Activated CD4-positive, CD25-positive, alpha-beta regulatory T cell (primary cell): ENCODE measurements at places on chromosomes 16 and 17.

DNA sequence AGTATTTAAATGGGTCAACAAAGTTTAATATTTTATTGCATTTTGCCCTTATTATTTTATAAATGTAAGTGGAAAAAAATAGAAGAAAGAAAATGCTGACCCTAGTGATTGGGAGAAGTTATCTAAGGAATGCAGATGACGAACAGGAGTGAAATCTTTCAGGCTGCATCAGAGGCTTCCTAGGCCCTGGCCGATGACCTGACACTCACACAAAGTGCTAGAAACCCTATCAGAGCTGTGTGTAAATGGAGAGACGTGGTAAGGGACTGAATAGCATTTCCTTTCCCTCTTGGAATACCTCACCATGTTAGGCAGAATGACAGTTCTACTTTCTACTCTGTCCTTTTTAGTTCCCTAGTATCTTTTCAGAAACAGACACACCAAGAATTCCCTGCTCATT is 44.9 kb upstream of the CNEP1R1 start:
- DNase-seq = no peak

DNA sequence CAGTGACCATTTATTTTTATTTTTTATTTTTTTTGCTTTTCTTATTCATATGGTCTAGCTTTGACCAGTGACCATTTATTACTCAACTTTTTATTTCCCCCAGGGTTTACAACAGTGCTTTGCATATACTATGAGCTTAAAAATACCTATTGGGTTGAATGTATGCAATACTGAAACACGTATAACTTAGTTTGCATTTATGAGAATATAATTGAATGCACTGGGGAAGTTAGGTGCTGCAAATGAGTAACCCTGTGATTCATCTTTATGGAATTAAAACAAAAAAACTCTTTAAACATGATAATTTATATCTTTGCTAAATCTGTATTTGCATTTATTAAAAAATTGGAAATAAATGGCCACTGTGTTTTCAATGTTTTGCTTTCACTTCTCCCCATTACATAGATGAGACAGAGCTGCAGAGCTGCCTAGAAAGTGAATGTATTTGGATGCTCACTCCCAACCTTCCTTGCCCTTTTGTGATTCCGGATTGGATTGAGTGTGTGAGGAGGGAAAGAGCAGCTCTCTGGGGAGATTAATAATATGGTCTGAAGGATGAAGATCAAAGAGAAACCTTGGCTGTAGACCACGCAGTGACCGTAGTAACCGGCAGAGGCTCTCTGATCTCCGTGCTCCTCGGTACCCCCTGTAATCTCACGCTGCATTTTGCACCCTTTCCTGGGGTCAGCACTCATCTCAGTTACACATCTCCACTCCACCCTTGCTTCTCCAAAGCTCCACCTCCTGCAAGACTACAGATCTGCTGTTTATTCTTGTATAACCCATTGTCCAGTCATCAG is 14.3 kb downstream of the TMEM100 start:
- DNase-seq = no peak

- DNase-seq = no peak
Measured at GRCh38 chr17:7579834-7580603, 581 bp downstream of the CD68 start.

- no peak for DNase-seq
Measured at GRCh38 chr17:33976831-33977230, 278.3 kb upstream of the CCL2 start.

DNA sequence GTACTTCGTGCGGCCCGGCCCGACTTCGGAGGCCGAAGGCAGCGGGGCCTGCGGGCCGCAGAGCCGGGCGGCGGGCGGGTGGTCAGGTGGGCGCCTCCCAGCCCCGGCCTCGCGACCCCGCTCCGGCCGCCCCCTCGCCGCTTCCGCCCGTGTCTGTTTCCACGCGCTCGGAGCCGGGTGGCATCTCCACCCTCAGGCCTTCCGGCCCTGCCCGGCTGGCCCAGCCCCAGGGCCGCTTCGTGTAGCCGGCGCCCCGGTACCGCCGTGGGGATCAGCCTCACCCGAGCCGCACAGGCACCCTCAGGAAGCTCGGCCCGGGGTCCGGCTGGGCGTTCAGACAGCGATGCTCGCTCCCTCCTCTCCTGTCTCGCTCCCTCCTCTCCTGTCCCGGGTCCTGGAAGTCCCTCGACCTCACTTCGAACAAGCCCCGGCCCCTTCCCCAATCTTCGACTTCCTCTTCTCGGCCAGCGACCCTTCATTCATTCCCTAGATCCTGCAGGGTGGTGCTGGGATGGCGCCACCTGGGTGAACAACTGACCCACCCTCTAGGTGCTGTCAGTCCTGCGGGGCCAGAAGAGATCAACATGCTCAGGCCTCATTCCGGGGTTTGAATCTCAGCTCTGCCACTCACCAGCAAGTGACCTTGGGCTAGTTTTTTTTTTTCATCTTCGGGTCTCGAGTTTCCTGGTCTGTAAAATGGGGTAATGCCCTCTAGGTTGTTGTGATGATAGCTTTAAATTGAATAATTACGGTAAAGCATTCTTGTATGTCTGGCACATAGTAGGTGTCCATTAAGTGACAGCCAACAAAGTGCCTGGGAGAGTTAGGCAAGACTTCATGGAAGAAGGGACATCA is 610 bp downstream of the VPS4A start:
- DNase-seq = no peak

GRCh38 chr16:86436466-86437185 is 73.7 kb upstream of the FOXF1 start:
- DNase-seq = no peak

DNA sequence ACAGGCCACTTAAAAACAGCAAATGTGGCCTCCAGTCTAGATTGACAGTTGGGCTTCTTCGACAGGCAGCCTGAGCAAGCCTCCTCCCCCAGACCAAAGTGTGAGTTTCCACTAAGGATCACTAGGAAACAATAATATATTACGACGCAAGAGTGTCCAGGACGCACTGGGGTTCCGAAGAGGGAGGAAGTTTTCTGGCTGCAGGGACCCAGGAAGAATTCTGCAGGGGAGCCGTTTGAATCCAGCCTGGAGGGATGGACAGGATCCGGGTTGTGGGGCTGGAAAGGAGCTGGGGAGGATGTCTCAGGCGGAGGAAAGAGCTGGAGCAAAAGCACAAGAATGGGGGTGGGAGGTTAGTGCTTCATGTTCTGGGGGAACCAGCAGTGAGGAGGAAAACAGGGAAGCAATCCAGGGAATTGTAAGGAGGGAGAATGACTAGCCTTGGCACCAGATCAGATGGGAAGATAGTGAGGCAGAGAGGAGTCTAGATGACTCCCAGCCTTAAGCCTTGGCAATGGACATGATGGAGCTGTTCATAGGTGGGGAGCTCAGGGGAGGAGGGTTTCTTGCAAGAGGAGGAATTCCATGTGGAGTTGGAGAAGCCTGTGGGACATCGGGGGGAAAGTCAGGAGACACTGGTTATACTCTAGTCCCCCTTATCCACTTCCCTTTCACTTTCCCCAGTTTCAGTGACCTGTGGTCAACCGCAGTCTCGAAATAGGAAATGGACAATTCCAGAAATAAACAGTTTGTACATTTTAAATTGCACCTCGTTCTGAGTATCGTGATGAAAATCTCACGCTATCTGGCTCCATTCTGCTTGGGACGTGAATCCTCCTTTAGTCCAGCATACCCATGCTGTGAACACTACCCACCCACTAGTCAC is 26.6 kb downstream of the NGFR start:
- no peak for DNase-seq

- no peak for DNase-seq
Measured at GRCh38 chr16:50448522-50448921, 79.7 kb upstream of the BRD7 start.

- no peak for DNase-seq
Measured at GRCh38 chr16:1044460-1045309, 27.9 kb upstream of the SSTR5 start.

- DNase-seq = no peak
Measured at GRCh38 chr16:10093576-10093975, 88.7 kb downstream of the GRIN2A start.

DNA sequence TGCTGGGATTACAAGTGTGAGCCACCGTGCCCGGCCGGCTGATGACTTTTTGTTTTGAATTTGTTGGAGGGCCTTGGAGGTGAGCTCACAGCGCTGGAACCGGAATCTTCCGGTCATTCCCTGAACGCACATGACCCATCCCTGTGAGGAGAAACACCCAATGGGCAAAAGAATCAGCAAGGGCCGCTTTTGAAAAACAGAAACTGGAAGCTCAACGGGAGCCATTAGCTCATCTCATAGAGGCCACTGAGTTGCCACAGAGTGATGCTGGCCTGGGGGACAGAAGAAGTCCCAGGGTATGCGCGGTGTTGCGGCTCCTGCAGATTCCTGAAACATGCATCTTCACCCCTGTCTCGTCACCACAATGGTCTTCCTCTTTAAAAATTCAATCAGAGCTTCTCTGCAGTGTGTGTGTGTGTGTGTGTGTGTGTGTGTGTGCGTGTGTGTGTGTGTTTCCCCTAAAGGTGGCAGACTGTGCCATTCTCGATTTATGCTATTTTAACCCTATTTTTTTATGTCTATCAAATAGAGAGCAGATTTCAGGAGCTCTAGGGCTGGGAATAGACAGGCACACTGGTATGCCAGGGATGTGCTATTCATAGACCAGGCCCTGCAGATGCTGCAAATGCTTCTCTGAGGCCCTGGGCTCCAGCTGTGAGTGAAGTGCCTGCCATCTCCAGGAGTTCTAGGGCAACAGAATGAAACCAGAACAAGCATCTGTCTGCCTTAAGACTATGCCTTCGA is 68.3 kb downstream of the MARCHF10 start:
- DNase-seq = no peak

GRCh38 chr17:49616086-49616485 is 40.4 kb downstream of the NXPH3 start:
- no peak for DNase-seq
